Effector CD4-positive, alpha-beta T cell (primary cell): ENCODE measurements at places on chromosomes 3 and 15.

DNA sequence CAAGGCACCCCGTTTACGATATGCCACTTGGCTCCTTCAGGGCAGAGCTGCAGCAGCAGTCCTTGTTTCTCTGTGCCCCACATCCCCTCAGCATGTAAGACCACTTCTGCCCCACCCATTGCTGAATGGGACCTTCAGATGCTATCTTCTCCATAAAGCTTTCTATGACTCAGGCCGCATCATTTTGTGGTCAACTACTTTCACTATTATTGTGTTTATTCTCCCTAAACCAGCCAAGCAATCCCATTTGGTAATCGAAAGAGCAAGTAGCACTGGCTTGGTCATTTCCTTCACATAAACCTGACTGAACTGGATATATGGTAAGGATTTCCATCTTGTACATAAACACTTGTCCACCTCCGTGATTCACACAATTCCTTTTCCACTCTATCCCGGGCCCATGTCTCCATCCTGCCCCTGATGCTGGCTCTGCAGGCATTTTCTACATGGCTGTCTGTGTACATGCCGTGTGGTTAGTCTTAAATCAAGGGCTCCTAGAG, 25.7 kb downstream of the LIPC start:
- no peak for DNase-seq

GRCh38 chr15:85172846-85173490, 191.3 kb downstream of the PDE8A start:
- no peak for DNase-seq

DNA sequence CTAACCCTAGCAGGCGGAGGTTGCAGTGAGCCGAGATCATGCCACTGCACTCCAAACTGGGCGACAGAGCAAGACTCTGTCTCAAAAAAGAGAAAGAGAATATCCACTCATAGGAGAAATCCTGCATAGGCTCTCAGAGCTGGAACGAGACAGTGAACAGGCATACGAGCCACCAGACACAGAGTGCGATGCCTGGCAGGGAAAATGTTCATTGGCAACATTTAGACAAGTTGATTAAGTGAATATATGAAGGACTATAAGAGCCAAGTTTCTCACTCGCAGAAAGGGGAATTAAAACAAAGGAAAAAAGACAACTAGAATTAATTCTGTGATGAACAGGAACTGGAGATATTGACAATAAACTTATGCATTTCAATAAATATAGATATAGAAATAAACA, 27.1 kb upstream of the ARHGEF26 start:
- no peak for DNase-seq

DNA sequence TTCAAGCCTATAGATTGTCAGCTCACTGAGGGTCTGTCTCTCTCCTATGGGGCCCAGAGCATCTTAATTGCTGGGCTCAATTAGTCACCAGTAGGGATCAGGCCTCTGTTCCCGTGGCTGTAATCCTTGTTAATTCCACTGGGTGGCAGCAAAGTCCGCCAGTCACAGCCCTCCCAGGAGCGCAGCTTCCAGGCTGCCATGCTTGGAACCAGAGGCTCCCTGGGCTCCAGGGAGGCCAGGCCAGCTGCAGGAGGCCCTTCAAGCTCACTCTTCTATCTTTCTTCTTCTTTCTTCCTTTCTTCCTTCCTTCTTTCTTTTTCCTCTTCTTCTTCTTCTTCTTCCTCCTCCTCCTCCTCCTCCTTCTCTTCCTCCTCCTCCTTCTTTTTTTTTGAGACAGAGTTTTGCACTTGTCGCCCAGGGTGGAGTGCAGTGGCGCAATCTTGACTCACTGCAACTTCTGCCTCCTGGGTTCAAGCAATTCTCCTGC, 14.4 kb downstream of the RNU5B-1 start:
- DNase-seq: peak; percentile 63

- DNase-seq: no peak
Measured at GRCh38 chr15:74889390-74889882, 406 bp upstream of the MPI start.

DNA sequence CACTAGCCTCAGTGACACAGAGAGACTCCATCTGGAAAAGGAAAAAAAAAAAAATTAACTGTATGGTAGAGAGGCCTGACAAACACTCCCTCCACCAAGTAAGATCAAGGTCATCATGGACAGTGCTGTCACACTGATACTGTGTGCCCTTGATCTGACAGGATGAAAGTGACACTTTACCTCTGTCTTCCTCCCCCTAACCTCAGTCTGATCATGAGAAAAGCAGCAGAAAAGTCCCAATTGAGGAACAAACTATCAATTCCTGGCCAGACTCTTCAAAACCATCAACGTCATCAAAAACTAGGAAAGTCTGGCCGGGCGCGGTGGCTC, 26.7 kb downstream of the PGPEP1L start:
- DNase-seq: no peak

- DNase-seq: peak; percentile 74
Measured at GRCh38 chr3:153221748-153222162, 59.7 kb downstream of the RAP2B start.

DNA sequence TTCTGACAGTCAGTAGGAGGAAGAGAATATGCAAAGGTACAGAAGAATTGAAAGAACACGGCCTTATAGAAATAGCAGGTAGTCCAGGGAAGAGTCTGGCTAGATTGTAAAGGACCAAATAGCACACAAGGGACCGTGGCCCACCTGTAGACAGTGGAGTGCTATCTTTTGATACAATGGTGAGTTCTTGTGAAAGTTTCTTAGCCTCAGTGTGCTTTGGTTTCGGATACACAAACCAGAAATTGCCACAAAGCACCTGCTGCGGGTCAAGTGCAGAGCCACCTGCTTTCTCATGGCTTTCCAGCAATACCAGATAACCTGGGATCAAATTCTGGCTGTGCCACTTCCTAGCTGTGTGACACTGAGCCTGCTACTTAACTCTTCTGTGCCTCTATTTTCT, 36.6 kb upstream of the TUBGCP5 start:
- DNase-seq: no peak

DNA sequence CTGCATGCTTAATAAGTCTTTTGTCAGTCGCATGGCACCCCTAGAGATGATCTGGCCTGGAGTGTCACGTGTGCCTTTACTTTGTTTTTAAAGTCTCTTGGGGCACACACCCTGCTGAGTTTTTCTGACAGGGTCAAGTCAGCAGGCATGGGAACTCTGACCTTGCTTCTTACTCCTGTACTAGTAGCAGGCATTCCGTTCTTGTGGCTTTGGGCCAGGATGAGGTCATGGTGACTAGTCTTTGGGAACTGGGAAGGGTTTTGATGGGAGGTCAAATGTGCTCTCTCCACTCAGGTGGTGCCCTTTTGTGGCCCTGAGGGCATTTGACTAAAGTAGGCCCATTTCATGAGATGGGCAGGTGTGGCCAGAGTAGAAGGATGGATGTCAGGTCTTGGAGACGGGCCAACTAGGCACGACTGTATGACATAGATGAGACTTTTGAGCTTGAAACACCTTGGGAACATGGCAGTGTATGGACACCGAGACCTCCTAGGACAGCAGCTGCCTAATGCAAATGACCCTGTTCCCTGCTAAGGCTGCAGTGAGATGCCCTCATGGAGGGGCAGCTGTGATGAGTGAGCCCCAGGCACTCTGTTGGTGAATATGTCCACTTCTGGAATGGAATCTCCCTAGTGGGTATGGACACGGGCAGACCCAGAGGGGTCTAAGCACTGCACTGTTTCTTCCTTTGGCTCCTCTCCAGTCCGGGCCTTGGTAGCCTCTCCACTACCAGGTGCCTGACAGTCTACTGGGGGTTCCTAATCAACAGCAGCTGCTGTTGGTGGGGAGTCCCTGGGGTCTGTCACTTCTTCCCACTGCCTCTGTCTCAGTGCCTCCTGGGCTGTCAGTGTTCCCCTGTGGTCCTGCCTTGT, 16.4 kb downstream of the SRPRB start:
- no peak for DNase-seq

DNA sequence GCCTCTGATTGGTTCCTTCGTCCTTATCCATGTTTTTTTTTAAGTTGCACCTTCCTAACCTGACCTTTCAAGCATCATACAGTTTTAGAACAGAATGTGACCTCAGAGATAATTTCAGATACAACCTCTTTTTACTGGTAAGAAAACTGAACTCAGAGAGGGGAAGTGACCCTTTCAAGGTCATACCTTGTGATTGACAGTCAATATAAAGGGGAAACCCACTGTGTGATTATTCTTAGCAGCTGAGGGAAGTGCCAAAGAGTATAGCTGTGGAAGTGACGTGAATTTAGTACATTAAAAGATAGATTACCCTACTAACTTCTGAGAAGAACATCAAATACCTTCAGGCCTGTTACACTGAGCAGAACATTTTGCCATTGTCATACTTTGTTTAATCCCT, 319.4 kb downstream of the NEK10 start:
- DNase-seq: no peak

GRCh38 chr3:71346061-71346460, 237.5 kb downstream of the FOXP1 start:
- no peak for DNase-seq

GRCh38 chr3:100756441-100756840, 47.1 kb downstream of the TFG start:
- DNase-seq: no peak

GRCh38 chr15:49832511-49832910, 211.7 kb downstream of the DTWD1 start:
- DNase-seq: no peak

DNA sequence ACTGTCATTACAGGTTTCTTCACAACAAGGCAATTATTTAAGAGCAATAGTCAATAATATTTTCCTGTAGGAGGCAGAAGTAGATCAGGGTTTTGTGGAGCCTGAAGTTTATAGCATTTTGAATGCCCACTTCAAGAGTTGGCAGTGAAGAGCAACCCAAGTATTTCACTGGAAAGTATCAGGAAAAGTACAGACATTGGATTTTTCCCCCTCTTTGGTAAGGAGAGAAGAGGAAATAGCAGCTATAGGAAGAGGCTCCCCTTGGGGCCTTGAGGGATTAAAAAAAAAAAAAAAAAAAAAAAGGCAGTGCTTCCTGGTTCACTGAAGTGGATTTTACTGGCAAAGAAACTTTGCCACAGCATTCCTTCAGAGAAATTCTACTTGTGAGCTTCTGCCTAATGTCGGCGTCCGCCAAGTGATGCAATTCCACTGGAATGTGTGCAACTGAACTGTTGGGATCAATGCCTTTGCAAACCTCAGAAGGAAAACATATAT, 5.7 kb upstream of the CNTN6 start:
- DNase-seq: no peak

GRCh38 chr3:156761007-156761406, 65.1 kb upstream of the LEKR1 start:
- no peak for DNase-seq

DNA sequence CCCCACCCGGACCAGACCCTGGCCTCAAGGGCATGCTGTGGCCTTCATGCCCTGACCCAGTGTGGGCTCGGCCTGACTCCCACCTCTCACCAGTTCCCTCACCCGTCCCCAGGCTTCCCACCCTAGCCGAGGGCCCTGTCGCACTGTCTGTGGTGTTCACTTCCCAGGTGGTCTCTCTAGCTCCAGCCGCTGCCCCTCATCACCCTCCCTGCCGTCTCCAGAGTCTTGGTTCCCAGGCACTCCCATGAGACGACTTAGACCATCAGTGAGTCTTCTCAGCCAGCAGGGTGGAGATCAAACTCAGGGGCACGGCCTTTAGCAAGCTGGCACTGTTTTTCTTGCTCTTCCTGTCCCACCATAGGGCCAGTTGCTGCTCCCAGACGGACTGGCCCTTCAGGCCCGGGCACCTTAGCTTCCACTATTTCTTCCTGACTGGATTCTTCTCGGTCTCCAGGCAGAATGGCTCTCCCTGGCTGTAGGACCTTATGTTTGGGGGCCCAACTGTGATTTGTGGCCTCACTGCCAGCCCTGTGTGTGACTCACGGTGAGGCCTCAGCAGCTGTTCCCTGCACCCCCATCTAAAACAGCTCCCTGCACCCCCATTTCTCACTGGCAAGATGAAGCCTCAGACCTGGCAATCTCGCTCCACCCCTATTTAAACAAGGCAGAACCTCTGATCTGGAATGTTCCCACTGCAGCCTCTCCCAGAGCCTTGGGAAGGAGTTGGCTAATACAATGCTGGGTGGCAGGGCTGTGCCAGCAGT, 9.4 kb upstream of the PCSK6 start:
- no peak for DNase-seq

GRCh38 chr3:86737517-86737916, 253.4 kb downstream of the VGLL3 start:
- DNase-seq: no peak

DNA sequence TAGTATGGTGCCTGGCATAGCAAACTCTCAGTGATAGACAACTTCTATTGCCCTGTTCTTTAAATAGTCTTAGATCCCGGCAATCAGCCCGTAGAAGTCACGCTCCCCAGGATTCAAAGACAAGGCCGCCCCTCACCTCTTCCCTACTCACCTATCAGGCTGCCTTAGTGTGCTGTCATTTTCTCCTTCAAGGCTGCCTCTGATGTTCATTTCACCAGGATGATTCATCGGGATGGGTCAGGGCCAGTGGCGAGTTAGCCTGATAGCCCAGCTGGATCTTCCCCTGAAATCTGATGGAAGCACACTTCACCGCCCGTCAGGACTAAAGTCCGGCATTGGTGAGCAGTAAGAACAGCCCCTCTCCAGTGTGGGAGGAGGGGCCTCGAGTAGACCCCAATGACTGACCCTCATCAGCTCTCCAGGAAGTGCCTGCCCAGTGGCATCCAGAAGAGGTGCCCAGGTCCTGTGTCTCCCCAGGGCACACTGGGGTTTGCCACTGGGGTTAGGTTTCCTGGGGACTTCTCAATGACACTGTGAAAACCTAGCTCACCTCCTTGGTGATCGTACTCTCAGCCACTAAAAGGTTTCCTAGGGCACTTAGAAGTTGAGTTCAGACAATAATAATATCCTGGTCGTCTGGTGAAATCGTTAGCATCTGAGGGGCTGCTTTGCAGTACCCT, 37.5 kb downstream of the TPM1 start:
- DNase-seq: no peak

DNA sequence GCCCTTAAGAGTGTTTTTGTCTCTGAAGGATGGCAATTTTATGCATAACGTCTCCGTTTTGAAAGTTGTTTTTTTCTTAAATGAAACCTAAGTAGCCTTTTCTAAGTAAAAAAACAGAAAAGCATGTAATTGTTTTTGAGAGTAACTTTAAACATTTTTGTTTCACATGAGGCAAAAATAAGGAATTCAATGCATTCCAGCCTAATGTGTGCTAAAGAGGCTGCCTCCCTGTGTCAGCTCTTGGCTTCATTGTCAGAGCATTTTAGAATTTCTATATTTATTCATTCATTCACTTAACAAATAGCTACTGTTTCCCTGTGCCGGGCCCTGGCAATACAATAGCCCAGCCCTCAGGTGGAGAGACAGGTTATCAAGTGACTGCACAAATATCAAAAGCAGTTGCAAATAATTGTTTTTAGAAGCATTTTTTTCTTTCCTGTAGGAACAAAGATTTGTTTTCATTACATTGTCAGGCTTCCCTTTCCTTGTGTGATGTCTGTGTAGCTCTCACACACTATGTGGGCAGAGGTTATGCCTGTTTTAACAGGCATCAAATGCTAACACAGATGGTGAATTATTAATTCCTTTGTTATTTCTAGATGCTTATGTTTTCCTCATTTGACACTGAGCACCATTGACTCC, 81.9 kb downstream of the CCK start:
- DNase-seq: no peak

- no peak for DNase-seq
Measured at GRCh38 chr3:159600291-159600690, 388.3 kb upstream of the IL12A start.
